Amygdala (tissue), 56 donors: ENCODE measurements at places on chromosomes 3 and 15.

DNA sequence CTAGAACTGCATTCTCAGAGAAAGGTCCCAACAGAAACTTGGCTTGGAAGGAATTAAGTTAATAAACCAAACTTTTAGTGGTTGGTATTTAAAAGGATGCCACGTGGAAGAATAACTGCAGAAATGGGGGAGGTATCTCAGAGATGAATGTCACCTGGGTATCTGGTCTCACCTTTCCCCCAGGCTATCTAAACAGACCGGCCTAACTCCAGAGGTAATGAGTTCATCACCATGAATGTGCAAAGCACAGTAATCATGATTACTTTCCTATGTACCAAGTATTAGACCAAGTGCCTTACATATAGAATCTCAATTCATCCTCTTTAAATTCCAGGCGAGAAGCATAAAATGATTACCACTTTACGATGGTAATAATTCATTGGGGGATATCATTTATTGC is 80.8 kb downstream of the FBN1 start:
- DNase-seq = no peak

GRCh38 chr15:93451265-93451664 is 362.3 kb upstream of the RGMA start:
- DNase-seq = no peak

GRCh38 chr15:31574766-31575165 is 248.1 kb downstream of the KLF13 start:
- DNase-seq = no peak

GRCh38 chr3:62774221-62774620 is 101.0 kb downstream of the CADPS start:
- no peak for DNase-seq
